Cerebellar cortex (tissue), 1 donor: ENCODE measurements at places on chromosomes 2 and 18.

GRCh38 chr18:71505526-71505925 lies 1038.6 kb downstream of the CBLN2 start:
- DNase-seq = no peak

DNA sequence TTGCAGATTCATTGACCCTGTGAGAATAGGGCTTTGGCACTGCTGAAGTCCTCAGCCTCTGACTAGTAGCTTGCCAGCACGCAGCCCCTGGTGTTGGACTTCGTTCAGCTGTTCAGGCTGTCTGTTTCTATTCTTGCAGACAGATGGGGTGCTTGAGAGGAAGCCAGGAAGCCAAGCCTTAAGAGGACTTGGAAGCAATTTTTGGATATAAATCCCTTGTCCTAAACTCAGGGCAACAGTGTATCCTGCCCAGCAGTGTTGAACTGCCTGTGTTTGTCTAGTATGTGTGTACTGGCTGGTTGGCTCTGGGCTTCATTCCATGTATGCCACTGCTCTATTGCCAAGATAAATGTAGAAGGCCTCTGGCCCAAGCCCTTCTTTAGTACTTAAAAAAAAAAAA lies 108.6 kb downstream of the COMMD1 start:
- DNase-seq = peak; percentile 98

GRCh38 chr2:118055512-118056164 lies 32.6 kb upstream of the INSIG2 start:
- no peak for DNase-seq

- DNase-seq = no peak
Observed at GRCh38 chr2:12017499-12018157, 271.2 kb downstream of the LPIN1 start.

- DNase-seq = no peak
Observed at GRCh38 chr18:48662011-48662661, 123.3 kb downstream of the CTIF start.

DNA sequence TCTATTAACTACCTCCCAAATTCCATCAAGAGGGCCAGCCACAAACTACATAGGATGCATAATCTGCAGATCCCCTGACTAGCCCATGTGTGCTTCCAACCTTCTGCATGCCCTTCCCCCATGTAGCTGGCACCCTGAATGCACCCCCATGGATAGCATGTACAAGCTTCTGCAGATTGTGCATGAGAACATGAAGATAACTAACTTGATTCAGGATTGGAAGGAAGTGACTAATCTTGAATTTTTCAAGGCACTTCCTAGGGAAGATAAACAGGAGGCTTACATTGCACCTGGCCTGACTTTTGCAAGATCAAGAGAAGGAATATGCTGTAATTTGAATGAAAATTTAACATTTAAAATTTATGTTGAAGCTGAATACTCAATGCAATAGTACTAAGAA lies 66.7 kb downstream of the CDC42EP3 start:
- DNase-seq = no peak

- no peak for DNase-seq
Observed at GRCh38 chr2:64212801-64213321, 68.6 kb upstream of the PELI1 start.

DNA sequence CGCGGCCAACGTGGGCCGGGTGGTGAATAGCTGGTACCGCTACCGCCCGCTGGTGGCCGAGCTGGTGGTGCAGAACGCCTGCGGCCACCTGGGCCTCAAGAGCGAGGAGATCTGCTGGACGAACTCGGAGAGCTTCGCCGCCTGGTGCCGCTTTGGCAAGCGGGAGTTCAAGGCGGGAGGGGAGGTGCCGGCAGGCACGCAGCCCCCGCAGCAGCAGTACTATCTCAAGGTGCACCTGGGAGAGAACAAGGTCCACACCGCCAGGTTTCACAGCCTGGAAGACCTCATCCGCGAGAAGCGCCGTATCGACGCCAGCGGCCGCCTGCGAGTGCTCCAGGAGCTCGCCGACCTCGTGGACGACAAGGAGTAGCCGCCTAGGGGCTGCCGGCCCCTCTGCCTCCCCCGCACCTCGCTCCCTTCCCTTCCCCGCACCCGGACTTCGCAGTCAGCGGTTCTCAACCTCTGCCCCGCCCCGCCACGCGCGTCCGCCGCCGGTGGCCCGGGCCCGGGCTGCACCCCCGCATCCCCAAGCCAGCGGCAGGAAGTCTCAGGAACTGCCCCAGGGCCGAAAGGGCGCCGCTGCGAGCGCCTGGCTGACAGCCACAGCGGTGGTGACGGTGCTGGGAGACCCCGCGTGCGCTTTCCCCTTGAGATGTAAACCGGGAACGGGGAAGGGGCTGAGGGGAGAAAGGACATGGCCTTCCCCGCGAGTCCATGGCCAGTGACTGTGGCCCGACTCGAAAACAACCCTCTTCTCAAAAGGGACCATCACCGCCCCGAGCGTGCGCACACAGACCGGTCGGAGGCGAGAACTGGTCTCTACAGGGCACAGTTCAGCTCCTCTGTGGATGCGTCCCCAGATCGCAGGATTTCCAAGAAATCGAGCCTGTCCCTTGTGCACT lies 2.2 kb downstream of the LRATD1 start:
- DNase-seq = peak; percentile 8

DNA sequence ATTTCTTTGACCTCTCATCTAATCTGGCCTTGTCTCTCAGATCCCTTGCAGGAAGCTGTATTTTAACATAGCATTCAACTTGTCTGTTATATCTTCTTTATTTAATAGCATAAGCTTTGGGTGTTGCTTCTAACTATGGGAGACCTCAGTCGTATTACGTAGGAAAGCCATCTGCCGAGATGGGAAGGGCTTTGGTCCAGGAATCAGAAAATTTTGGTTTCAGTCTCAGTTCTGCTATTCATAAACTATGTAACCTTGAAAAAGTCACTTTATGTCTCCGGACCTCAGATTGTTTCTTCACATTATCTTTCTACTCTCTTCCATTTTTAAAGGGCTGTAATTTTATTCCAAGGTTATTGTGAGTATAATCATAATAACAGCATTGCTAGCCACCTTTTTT lies 297.7 kb downstream of the SATB2 start:
- no peak for DNase-seq

GRCh38 chr2:207035875-207036274 lies 96.6 kb downstream of the CPO start:
- no peak for DNase-seq

GRCh38 chr2:120511947-120512710 lies 166.2 kb downstream of the INHBB start:
- DNase-seq = no peak

- DNase-seq = no peak
Observed at GRCh38 chr2:3151153-3151918, 226.3 kb downstream of the EIPR1 start.

DNA sequence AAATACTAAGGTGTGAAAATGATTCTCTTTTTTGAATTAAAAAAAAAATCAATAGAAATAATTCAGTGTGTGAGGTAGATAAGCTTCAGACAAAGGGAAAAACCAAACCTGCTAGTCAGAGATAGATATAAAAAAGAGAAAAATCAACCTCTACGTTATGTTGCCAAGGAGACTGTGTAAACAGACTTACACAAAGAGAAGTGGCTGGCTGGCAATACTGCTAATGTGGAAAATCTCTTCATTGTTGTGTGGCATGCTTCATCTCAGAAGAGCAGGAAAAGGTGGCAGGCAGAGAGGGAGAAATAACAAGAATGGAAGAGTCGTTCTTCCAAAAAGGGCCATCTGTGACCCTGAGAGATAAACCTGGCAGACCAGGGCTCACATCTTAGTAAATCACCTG lies 200.8 kb downstream of the SLC8A1 start:
- no peak for DNase-seq

DNA sequence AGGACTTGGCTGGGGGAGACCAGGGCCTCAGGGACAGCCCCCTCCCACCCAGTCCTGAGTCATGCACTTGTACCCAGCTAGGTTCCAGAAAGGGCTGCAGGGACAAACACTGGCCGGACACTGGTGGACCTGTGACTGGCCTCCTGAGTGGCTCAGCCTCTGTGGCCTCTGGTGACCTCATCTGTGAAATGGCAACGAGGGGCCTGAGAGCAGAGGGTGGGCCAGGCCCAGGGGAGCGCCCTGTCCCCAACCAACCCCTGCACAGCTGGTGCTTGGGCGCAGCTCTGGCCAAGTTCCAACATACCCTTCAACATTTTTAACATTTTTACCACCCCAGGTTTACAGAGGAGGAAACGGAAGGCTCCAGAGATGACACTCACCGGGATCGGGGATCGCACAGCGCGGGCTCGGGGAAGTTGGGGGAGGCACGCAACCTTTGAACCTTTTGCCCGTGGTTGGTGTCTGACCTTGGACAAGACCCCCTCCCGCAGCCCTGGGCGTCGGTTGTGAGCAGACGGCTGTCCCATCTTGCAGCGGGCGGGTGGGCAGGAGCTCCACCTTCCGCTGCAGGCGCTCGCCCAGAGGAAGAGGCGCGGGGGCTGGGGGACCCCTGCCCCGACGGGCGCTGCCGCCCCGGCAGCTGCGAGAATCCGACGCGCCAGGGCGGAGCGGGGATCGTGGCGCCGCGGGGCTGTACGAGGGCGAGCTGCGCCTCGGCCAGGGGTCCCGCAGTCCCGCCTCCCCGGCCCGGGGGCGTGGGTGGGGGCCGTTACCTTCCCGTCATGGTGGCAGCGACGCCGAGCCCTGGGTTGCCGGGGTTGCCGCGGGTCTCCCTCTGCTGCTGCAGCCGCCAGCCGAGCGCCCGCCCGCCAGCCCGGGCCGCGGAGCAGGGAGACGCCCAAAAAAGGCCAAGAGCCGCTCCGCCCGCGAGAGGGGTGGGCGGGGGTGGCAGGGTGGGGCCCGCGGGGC lies 805 bp downstream of the LIMS2 start:
- DNase-seq = no peak

GRCh38 chr2:19349911-19350677 lies 8.3 kb downstream of the OSR1 start:
- no peak for DNase-seq

DNA sequence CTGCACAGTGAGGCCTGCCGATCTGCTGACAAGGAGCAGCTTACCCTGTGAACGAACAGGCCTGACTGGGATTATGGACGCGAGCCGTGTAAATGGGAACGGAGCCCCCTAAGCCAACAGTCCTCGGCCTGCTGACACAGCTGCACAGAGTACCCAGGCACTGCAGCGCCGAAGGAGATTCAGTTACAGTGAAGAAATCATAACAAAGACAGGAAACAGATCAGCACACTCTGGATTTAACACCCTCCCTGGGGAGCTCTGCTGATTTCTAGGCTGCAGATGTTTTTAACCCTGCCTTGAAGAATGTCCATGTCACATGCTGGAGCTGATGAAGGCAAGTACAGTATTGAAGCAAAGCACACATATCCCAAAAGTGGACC lies 43.4 kb downstream of the COLEC12 start:
- DNase-seq = no peak

DNA sequence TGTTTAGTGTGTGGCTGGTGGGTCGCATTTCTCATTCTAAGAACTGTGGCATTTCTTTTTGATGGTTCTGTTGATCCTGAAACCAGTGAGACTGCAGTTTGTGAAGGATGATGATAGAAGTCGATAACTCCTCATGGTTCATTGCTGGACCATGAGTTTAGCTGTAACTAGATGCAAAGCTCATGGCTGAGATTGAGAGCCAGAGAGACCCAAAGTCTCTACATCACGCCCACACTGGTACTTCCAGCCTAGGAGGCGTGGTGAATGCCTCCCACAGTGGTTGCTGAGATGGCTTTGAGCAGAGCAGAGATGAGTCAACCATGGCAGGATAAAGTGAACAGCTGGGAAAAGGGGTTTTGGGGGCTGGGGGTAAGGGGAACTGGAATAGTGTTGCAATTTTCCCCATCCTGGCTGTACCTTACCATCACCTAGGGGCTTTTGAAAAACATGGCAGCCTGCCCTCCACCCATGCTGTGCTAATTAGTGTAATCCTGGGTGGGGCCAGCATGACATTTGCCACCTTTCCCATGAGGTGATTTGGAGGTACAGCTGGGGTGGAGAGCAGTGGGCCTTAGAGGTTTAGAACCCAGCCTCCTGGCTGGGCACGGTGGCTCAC lies 24.1 kb downstream of the INPP4A start:
- no peak for DNase-seq

- DNase-seq = no peak
Observed at GRCh38 chr2:206115026-206115578, 29.1 kb upstream of the INO80D start.

DNA sequence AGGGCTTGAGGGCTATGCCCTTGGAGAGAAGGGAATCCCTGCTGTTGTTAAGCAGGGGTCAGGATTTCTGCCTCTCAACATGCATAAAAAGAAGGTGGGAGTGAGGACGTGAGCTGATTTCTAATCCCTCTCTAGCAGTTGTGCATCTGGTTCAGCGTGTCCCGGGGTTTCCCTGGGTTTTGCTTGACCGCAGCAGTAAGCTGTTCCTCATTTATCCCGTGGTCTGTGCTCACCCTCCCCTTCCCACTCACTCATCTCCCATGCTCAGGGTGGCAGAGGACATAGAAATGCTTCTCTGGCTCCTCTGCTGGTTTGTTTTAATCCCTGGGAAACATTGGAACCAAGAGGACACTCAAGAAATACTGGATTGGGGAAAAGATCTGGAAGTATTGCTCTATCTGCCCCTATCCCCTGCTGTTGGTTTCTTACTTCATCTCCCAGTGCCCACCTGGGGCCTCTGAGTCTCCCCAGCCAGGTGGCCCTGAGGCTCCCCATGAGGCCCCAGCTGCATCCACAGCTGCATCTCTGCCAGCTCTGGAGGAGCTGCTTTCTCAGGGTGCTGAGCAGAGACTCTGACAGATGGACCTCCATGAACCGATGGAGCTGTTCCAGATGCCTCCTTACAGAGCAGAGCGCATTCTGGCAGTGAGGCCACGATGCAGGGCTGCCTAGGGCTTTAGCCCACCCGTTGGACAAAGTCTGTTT lies 36.1 kb downstream of the TET3 start:
- no peak for DNase-seq

- no peak for DNase-seq
Observed at GRCh38 chr2:15744820-15745219, 153.2 kb downstream of the DDX1 start.

DNA sequence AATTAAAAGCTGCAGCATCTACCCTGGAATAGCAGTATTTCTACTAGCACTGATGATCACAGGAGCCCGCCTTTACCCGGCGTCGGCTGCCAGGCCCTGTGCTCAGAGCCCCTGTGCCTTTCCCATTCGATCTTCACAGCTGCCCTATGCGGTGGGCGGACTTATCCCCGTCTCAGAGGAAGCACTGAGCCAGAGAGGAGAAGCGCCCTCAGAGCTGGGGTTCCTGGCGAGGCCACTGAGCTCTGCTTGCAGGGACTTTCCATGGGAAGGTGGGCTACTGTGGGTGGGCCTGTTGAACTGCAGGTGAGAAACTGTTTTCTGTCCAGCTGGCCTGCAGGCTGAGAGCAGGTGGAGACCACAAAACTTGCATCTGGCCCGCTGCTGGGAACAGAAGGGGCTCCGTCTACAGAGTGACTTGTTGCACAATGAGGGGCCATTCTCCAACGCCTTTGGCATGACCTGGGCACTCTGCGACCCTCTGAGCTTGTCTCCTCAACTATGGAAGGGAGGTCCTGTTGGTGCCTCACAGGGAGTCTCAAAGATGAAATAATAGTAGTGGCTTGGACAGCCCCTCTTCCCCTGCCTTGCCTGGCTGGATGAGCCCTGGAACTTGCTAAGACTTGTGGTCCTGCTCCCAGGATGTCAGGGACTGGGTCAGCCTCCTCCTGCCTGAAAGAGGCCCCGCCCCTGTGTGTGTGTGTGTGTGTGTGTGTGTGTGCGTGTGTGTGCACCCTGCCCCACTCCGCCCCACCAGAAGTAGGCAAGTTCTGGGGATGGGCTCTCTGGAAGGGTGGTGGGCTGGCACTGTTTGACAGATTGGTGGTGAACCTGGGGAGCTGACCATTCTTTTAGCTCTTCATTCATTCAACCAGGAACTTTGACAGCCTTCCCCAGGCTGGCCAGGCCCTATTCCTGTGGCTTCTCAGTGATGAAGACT lies 32.7 kb downstream of the GLI2 start:
- DNase-seq = no peak
